ENCODE measurements at places on chromosomes 7 and 10.

DNA sequence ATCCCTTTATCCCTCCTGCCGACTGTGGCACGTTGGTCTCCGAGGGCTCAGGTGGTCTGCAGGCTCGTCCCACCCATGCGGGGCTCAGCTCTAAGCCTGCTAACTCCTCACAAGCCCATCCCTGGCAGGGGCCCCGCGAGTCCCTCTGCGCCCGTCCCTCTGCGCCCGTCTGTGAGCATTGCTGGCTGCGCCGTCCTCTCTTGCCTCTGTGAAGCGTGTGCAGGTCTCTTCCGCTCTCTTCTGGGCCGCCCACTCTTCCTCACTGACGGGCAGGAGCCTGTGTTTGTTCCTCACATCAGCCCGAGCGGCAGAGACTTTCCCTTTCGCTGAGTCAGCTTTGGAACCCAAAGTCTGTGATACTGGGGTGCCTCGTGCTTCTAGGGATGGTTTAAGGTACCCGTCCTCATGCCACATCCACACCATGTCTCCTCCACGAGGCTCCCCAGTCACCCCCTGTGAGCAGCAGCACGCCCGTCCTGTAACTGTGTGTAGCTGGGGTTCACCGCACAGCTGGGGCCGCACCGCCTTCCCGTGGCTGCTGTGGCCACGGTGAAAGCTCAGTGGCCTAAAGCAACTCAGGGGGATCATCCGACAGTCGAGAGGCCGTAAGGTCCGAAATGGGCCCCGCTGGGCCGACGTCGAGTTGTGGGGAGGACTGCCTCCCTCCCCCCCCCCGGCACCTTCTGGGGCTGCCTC, 35.5 kb downstream of the ADGRA1 start:
- DNase-seq: peak; percentile 30

GRCh38 chr10:131275691-131276090, 35.8 kb downstream of the TCERG1L start:
- DNase-seq: no peak

GRCh38 chr7:23369695-23370404, 70.7 kb downstream of the MALSU1 start:
- DNase-seq: no peak

- DNase-seq: no peak
Observed at GRCh38 chr7:151125470-151125845, 39.2 kb downstream of the AGAP3 start.

DNA sequence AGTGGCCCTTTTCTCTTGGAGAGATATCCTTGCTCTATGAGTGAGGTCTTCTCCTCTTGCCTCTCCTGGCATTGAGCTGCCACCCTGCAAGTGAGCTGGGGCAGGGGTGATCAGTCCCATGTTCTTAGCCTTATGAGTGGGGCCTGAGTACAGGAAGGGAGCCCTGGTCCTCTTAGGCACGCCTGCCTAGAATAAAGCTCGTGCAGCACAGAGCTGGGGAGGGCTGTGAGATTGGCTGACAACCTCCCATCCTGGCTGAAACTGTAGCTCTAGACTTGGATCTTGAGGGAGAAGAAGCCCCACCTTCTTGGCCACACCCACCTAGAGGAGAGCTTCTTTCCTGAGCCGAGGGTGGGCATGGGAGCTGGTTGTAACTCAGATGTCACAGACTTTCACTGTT, 305.0 kb upstream of the ZNF32 start:
- DNase-seq: no peak

DNA sequence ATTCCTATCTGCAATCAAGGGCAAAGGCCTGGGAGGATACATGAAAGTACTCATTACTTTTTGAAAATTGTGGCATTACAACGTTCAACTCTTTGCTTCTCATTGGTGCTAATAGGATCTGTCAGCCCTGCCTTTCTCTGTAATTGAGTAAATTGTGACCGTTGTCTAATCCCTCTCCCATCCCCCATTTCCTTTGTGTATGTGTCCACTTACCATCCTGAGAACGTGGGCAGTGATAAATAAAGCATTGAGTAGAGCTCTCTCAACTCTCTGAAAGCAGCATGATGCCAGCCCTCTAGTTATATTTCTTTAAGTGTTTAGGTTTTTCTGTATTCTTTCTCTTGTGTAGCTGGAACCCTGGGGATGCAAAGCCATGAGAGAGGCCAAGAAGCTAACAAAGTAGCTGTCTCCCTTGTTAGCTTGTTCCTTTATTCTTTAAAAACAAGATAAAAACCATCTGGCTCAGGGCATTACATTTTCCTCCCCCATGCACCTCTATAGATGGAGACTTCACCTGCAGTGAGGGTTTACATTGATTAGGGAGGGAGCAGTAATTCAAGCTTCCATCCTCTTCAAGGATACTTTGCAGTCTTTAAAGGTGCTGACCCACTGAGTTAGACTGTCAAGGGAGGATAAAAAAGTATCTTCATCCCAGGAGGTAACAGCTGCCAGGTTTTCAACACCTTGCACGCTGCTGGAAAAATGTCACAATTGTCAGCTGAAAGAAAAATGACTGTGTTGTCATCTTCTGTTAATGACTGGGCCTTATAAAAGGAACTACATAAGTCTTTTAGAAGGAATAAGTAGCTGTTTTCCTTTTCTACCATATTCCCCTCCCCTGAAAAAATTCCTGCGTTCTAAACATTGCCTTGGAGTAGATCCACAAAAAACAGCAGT, 112.3 kb downstream of the BTRC start:
- DNase-seq: no peak

GRCh38 chr10:111698711-111699110, 484.9 kb downstream of the GPAM start:
- no peak for DNase-seq

DNA sequence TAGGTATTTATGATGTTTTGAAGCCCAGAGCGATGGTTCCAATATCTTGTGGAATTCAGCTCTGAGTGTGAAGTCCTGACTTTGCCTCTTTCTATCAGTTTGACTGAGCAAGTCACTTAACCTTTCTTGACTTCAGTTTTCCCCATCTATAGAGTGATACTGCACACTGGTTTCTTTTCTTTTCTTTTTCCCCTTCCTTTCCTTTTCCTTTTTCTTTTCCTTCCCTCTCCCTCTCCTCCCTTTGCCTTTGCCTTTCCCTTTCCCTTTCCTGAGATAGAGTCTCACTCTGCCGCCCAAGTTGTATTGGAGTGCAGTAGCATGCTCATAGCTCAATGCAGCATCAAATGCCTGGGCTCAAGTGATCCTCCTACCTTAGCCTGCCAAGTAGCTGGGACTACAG, 20.6 kb downstream of the SGPL1 start:
- no peak for DNase-seq

DNA sequence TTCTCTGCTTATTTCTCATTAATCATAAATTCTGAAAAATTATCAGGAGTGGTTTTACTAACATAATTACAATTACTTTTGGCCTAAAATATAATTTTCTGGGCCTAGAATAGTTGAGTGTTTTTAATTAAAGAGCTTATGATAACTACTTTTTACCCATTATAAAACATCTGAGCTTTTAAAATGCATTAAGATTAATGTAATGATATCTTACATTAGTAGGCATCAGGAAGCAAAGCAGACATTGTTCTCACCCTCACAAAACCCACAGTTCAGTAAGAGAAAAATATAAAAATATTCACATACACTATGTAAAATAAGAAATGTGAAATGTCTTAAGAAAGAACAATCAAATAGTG, 443.7 kb upstream of the SEMA3A start:
- DNase-seq: no peak

- peak; percentile 61 for DNase-seq
Observed at GRCh38 chr10:102119417-102120141, 589 bp downstream of the LDB1 start.

DNA sequence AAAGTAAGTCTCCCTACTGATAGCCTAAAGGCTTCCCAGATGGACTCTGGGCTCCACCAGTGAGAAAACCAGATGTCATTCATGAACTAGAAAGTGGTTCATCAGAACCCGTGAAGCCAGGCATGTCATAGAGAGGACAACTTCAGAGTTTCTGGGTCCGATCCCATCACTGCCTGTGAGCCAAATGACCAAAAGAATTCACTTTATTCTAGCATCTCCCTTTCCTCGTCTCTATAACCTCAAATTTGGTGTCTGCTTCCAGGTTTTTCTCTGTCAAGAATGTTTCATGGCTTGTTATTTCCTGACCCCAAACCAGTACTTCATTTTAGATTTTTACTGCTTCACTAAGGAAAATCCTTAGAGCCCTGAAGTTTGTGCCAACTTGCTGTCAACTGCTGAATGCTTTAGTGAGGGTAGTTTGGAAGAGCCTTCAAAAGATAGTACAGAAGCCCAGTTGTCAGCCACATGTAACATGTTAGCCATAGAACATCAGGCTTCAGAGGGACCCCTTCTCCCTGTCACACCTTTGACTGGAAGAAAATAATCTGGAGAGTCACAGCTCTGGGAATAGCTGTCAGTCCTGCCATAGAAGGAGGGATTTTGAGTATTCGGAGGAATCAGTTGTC, 34.0 kb downstream of the ITGB8 start:
- no peak for DNase-seq

DNA sequence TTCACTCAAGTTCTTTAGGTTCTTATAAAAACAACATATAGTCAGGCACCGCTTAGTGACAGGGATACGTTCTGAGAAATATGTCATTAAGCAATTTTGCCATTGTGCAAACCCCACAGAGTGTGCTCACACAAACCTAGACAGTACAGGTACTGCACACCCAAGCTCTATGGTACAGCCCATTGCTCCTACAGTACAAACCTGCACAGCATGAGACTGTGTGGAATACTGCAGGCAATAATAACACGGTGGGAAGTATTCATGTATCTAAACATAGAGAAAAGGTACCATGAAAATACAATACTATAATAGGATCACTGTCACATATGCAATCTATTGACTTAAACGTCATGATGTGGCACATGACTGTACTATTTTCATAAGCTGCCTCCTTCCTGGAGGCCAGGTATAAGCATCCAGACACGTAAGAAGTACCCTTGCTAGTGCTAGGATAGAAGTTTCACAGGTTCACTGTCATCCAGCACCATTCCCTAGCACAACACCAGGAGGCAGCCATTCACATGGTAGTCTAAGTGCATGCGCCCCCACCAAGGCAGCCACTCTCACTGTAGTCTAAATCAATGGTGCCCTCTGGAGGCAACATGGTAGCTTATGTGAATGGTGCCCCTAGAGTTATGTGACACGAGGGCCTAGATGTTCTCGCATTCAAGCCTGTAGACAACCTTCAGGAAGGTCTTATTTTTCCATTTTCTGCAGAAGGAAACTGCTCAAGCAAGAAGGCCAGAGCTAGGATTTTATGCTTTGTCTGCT, 98.5 kb downstream of the ARHGAP22 start:
- peak; percentile 15 for DNase-seq

DNA sequence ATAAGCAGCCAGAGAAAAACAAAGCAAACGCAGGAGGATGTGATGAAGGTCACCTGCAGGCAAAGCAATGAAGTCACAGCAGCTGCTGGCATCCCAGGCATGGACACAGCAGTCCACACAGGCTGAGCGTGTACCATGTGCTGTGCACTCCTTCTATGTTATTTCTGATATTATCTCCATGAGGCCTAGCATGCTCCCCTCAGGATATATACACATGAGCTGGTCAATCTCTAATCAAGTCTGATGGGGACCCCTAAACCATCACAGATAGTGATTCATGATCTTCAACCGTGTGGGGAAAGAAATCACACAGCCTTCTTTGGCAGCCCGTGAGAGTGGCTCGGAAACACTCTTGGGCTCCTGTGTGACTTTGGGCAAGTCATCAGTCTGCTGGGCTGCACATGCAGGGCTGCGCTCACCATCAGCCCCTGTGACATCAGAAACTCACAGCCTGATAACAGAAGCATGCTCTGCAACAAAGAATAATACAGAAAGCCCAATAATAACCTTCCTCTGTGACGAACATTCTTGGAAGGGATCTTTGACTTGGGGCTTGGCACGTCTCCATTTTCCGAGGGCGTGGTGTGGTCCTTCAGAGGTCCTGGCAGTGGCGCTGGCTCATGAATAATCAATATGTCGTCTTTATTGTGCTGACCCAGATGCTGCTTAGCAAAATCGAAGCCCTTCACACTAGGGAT, 83.0 kb upstream of the ATP6V0A4 start:
- no peak for DNase-seq
